Right lobe of liver (tissue), 6 donors: ENCODE measurements at places on chromosomes 2 and 18.
A peak's percentile ranks its signal among the peaks of the same experiment; 100 is the strongest.

- H3K4me3 ChIP-seq = no peak overlapping the region
- no peak overlapping the region for H3K27ac ChIP-seq
- DNase-seq = no peak
- no peaks in the 10 kb centered on the region for H3K27me3 ChIP-seq
- no peaks in the 10 kb centered on the region for H3K36me3 ChIP-seq
These were observed 80.5 kb downstream of the EHBP1 start for GRCh38 chr2:62785810-62786597.

- no peaks in the 10 kb centered on the region for H3K4me1 ChIP-seq
- peak; percentile 43 for DNase-seq
- H3K36me3 ChIP-seq = no peaks in the 10 kb centered on the region
- H3K4me3 ChIP-seq = no peak overlapping the region
These were observed 106.7 kb downstream of the DTNB start for GRCh38 chr2:25566694-25567093.

DNA sequence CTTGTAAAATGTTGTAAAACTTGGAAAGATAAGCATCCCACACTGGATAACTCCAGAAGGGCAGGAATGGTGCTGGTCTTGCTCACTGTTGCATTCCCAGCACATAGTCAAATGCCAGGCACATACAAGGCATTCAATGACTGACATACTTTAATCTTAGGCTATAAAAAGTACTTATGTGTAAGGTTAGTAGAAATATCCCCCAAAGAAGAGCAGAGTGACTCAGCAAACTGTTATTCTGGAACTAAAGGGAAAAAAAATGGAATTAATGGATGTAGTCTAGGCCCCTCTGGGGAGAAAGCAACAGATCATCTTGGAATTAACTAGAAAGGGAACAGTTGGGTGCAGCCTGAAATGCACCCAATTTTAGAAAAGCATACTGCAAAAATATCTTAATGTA, 9.0 kb downstream of the ZBTB14 start:
- no peak for DNase-seq
- H3K4me3 ChIP-seq = no peak overlapping the region
- no peaks in the 10 kb centered on the region for H3K27me3 ChIP-seq
- no peak overlapping the region for H3K27ac ChIP-seq

DNA sequence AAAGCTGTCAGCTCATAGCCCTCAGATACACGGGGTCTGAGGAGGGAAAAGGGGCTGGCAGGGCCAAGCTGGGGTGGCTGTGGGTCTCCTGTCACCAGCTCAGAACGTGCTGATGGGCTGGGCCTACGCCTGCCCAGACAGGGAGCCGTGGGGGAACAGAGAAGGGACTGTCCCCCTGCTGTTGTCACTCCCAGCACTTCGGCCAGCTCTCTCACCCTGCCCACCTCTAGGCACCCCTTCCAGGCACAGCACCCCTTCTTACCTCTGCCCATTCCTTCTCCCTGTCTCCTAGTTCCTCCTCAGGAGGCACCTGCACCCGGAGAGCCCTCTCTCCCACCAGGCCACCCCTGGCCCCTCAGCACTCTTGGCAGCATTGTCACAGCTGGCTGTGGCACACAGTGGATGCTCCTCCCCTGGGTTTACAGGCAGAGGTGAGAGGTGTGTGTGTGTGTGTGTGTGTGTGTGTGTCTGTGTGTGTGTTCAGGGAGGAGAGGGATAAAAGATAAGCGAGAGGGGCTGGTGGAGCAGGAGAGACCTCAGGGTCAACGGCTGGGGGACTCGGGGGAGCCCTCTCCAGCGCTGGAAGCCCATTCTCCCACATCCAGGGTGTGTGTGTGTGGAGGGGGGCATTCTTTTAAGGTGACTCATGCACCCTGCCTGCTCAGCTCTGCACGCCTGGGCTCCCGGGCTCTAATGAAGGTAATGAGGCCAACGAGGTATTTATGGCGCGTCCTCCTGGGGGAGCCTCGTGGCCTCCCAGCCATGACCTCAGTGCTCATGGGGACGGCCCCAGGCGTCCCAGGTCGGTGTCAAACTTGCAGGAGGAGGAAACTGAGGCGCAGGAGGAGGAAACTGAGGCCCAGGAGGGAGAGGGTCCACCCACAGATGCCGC, 66.1 kb upstream of the SMAD7 start:
- no peak overlapping the region for H3K27ac ChIP-seq
- no peaks in the 10 kb centered on the region for H3K4me1 ChIP-seq
- no peak for DNase-seq
- no peaks in the 10 kb centered on the region for H3K27me3 ChIP-seq

DNA sequence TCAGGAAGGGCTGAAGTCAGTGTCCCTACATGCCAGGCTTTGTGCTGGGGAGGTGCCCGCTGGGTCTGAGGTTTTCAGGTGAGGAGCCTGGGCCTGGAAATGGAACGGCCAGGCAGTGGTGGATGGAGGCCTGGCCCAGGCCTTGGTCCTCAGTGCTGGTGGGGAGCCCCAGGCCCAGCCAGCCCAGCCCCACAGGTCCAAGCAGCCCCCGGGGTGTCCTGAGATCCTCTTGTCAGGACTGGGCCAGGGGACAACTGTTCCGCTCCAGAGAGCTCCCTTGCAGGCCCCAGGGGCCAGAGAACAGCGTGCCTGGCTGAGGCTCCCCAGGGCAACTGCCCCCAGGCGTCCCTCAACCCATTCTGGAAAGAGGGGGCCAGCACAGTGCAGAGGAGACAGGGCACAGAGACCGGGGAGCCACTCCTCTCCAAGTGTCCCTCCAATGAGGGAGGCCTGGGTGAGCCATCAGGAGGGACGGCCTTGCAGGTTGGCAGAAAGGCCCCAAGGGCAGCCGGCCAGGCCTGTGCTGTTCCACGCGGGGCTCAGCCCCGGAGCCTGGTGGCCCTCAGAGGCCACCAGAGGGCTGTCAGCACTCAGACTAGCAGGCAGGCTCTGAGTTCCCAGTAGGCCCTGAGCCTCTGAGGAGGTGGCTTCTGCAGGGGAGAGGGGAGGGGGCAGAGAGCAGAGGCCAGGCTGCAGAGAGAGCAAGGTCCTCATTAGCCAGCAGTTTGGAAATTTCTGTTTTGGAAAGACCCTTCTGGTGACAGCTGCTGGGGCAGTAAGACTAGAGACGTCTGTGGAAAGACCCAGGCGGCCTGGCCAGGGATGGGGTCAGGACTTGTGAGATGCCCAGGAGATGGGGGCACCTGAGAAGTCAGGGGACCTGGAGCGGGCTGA, 29.4 kb upstream of the SNED1 start:
- peak; percentile 44 for DNase-seq
- H3K36me3 ChIP-seq = no peaks in the 10 kb centered on the region
- no peak overlapping the region for H3K4me3 ChIP-seq
- no peak overlapping the region for H3K27ac ChIP-seq

GRCh38 chr2:230974096-230974913, 21.6 kb upstream of the SPATA3 start:
- no peak overlapping the region for H3K4me3 ChIP-seq
- no peak overlapping the region for H3K27ac ChIP-seq
- no peaks in the 10 kb centered on the region for H3K4me1 ChIP-seq
- no peak for DNase-seq

DNA sequence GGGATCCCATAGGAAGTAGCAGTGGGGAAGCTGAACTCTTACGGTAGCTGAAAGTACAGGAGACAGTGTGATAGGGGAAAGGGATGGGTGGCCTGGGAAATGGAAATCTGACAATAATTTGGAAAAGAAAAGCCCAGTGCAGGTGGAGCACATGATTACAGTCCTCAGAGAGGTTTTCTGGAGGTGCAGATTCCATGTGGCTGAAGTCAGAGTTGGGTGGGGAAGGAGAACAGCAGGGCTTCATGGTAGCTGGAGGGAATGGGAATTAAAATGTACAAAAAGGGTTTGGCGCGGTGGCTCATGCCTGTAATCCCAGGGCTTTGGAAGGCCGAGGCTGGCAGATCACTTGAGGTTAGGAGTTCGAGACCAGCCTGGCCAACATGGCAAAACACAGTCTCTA, 12.2 kb downstream of the HRH4 start:
- no peaks in the 10 kb centered on the region for H3K36me3 ChIP-seq
- H3K27me3 ChIP-seq = no peaks in the 10 kb centered on the region
- H3K4me3 ChIP-seq = no peak overlapping the region
- H3K27ac ChIP-seq = no peak overlapping the region
- H3K4me1 ChIP-seq = no peaks in the 10 kb centered on the region

DNA sequence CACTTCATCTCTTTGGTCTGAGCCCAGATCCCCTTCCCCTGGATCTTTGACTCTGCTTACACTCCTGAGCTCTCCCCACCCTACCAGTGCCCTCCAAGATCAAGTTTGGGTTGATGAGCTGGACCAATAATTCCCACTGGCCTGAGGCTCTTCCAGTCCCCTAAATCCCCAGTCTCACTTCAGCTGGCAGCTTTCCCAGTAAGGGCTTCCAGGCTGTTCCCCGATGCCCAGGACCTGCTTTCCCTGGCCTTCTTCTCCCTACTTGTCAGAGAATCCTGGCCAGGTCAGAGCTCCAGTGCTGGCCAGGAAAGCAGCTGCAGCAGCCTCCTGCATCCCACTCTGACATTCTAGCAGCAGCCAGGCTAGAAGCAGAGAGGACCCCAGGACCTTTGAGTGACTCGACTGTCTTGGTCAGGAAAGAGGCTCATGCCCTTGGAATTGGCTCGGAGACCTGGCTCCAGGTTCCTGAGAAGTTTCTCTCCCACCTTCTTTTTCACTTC, 3.5 kb downstream of the WNT6 start:
- H3K4me3 ChIP-seq = no peak overlapping the region
- peaks cover 6% of the 10 kb centered on the region for H3K27me3 ChIP-seq
- H3K4me1 ChIP-seq = no peaks in the 10 kb centered on the region
- no peak overlapping the region for H3K27ac ChIP-seq
- no peaks in the 10 kb centered on the region for H3K36me3 ChIP-seq

- DNase-seq = no peak
- no peak overlapping the region for H3K4me3 ChIP-seq
These were observed 30.5 kb upstream of the EHBP1 start for GRCh38 chr2:62675062-62675461.

- no peak overlapping the region for H3K27ac ChIP-seq
- no peak for DNase-seq
- no peaks in the 10 kb centered on the region for H3K4me1 ChIP-seq
- H3K27me3 ChIP-seq = no peaks in the 10 kb centered on the region
These were observed 20.3 kb upstream of the MARCO start for GRCh38 chr2:118921646-118922045.

DNA sequence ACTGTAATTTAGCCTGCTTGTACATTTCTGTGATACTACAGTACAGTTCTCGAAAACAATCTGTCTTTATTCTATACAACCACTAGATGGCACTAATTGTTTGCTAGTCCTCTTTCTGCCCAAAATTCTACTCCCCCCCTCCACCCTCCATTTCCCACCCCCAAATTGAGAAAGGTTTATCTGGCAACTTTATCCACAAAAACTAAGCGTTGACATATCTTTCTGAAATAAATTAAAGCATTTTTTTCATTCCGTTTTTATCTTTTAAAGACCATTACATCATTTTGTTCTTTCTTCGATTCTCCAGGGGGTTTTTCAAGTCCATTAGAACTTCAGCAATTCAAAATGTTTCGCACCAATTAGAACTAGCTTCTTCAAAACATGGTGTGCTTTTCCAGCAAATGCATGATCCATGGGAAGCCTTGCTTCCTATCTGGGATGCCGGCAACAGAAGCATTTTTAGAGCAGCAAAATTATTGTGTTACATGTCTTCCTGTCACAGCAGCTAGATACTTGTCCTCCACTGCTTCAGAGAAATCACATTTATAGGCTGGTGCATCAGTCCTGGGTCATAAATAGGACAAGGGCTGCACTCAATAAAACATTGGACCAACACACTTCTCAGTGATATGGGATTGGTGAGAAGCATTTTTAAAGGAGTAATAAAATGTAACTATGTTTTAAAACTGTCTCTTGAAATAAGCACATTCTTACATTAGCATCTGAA, 241.3 kb downstream of the PAX3 start:
- no peak overlapping the region for H3K27ac ChIP-seq
- no peak overlapping the region for H3K4me3 ChIP-seq
- no peak for DNase-seq
- H3K4me1 ChIP-seq = no peaks in the 10 kb centered on the region

DNA sequence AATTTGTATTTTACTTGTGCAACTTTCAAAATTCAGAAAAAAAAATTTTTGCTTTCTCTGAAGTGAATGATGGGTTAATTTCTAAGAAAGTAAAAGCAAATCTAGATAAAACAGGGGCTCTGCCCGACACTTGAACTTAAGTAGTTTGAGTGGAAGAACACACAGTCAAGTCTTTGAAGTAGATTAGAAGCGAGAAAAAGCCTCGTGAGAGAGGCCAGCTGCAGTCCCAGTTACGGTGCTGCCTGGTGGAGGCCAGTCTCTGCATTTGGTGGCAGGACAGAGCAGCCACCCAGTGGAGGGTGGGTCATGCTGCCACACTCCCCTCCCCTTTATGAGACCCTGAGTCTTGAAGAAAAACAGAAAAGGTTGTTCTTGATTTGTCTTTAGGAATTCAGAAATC, 81.8 kb downstream of the INPP5D start:
- H3K27ac ChIP-seq = no peak overlapping the region
- H3K4me1 ChIP-seq = no peaks in the 10 kb centered on the region
- DNase-seq = no peak

GRCh38 chr18:2797951-2798350, 48.9 kb upstream of the EMILIN2 start:
- no peaks in the 10 kb centered on the region for H3K36me3 ChIP-seq
- no peak for DNase-seq
- H3K27ac ChIP-seq = no peak overlapping the region
- H3K4me1 ChIP-seq = no peaks in the 10 kb centered on the region
- H3K4me3 ChIP-seq = no peak overlapping the region
- H3K27me3 ChIP-seq = no peaks in the 10 kb centered on the region

GRCh38 chr2:195450552-195451113, 206.4 kb upstream of the SLC39A10 start:
- H3K27ac ChIP-seq = no peak overlapping the region
- no peak for DNase-seq
- H3K4me1 ChIP-seq = no peaks in the 10 kb centered on the region
- no peaks in the 10 kb centered on the region for H3K36me3 ChIP-seq
- H3K4me3 ChIP-seq = no peak overlapping the region

DNA sequence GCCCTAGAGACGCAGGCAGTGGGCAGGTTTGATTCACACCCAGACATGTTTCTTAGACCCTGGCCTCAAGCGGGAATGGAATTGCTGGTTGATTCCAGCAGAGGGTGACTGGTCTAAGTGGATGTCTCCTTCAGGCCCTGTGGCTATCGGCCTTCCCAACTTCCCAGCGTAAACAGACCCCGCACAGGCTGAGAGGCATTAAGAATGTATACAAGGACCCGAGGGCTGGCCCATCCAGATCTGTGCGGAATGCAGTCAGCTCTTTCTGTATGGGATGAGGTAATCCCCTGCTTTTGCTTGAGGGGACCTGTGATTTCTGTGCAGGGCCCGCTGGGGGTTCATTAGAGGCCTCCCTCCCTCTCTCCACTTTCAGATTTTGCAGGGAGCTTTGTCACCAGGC, 6.5 kb downstream of the ACKR3 start:
- no peak overlapping the region for H3K27ac ChIP-seq
- DNase-seq = no peak

DNA sequence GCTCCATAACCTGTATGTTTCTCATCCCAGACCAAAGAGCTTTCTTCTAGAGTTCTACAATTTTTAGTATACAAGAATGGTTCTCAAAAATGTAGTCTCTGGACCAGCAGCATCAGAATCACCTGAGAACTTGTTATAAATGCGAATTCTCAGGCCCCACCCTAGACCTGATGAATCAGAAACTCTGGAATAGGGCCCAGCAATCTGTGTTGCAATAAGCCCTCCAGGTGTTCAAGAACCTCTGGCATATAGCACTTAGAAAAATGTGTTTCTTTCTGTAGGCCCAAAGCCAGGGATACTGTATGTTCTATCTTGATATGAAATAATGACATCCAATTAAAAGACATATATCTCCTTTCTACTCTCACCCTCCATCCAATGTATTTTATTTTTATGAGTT, 10.4 kb downstream of the PAIP2B start:
- no peak overlapping the region for H3K4me3 ChIP-seq
- H3K36me3 ChIP-seq = no peaks in the 10 kb centered on the region
- DNase-seq = no peak
- no peaks in the 10 kb centered on the region for H3K4me1 ChIP-seq
- H3K27ac ChIP-seq = no peak overlapping the region
- H3K27me3 ChIP-seq = no peaks in the 10 kb centered on the region
